ENCODE measurements at places on chromosomes 1 and 21.
A peak's percentile ranks its signal among the peaks of the same experiment; 100 is the strongest.

DNA sequence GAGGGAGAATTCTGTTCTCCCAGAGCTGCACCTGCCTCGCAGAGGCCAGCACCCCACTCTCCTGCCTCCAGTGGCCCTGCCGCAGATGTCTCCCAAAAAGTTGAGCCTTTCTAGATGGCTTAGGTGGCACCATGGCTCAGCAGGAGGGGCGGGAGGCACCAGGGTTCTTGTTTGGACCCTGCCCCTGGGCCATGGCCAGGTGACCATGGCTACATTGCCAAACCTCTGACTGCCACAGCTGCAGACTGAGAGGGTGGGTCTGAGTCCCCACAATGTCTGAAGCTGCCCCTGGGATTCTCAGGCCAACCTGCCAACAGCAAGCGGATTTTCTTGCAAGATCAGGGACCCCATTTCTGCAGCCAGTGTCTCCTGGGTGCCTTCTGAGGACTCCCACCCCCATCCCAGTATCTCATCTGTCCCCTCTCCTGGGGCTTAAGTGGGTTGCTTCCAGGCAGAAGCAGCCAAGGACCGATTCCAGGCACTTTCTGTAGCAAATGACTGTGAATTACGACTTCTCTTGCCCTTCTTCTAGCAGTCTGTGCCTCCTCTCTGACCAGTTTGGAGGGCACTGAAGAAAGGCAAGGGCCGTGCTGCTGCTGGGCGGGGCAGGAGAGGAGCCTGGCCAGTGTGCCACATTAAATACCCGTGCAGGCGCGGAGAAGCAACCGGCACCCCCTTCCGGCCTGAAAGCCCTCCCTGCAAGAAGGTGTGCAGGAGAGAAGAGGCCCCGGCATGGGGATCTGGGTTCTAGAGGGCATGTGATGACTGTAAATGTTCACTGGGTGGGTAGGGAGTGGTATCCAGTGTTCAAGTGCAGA, 22.5 kb downstream of the SESN2 start:
- no peak for DNase-seq

DNA sequence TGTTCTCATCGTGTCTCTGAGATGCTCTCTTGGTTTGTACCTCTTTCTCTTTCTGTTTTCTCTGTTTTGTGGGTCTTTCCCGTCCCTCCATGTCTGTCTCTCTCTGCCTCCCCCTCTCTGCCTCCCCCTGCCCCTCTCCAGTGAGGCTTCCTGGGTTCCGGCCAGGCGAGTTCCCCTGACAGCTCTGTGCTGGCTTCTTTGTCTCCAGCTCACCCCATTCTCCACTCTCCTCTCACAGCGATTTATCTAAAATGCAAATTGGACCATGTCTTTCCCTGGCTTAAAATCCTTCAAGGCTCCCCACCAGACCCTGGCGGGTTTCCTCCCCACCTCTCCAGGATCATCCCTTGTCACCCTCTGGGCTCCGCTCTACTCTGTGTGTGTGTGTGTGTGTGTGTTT, 202.4 kb upstream of the POU3F1 start:
- DNase-seq, result no peak

- no peak for DNase-seq
Measured at GRCh38 chr21:42350927-42351426, at the start of gene TFF2. TSS of gene TFF2 (minus strand) at chr21:42350994. CDS start at chr21:42350957, 37 bp downstream.

DNA sequence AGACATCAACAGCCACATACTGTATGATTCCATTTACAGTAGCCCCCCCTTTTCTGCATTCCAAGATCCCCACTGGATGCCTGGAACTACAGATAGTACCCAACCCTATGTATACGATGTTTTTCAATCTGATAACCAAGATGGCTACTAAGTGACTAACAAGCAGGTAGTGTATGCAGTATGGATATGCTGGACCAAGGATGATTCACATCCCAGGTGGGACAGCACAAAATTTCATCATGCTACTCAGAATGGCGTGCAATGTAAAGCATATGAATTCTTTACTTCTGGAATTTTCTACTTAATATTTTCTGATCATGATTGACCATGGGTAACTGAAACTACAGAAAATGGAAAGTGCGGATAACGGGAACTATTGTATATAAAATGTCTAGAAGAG, 30.0 kb upstream of the MRPS6 start:
- DNase-seq, result no peak

DNA sequence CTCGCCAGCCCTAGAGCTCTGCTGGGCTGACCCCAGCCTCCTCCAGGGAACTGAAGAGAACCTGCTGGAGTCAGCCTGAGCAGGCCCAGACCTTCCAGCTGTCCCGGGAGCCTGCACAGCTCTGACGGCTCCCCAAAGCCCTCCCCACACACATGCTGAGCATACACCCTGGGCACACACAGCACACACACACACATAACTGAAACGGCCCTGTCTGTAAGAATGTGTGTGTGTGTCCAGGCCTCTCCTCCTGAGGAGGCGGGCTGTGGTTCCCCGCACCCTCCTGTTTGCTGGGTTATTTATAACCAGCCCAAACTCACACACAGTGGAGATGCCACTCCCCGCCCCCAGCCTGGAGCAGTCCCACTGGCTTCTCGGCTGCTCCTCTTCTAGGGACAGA, 20.2 kb downstream of the SDC3 start:
- peak; percentile 88 for DNase-seq
